ENCODE measurements at places on chromosomes 2 and 18. TPM values are rescaled to one million over a fixed set of nuclear protein-coding genes. Genes with fewer than 3 reads are reported as not detected.

IL1R1 gene
- 56.8 TPM for total RNA-seq

CKAP2L gene
- total RNA-seq, result 2.1 TPM

ANKRD30B gene
- total RNA-seq, result 0.23 TPM

KCNE4 gene
- 0.38 TPM for total RNA-seq

NT5C1B gene
- total RNA-seq, result not detected

ACMSD gene
- not detected for total RNA-seq

Data from smooth muscle cell of the coronary artery (primary cell).